ENCODE measurements at places on chromosomes 5 and 9. TPM values are rescaled to one million over a fixed set of nuclear protein-coding genes. Genes with fewer than 3 reads are reported as not detected.

FOXD4L3 gene
- not detected for total RNA-seq

LVRN gene
- not detected for total RNA-seq

SLC36A3 gene
- total RNA-seq: not detected

TAF1L gene
- total RNA-seq: not detected

FGFR4 gene
- total RNA-seq: not detected

GRXCR2 gene
- total RNA-seq: not detected

NUTM2F gene
- not detected for total RNA-seq

MOB3B gene
- total RNA-seq: not detected

TMEM252 gene
- not detected for total RNA-seq

LCN1 gene
- total RNA-seq: not detected

GRCh38 chr9:16950051-16950450 lies 79.6 kb upstream of the BNC2 start:
- DNase-seq: no peak

- no peak for DNase-seq
These were observed 293.4 kb upstream of the IRX1 start for GRCh38 chr5:3302228-3302627.

GRCh38 chr9:95413793-95414192 lies 96.3 kb upstream of the FANCC start:
- DNase-seq: no peak

DNA sequence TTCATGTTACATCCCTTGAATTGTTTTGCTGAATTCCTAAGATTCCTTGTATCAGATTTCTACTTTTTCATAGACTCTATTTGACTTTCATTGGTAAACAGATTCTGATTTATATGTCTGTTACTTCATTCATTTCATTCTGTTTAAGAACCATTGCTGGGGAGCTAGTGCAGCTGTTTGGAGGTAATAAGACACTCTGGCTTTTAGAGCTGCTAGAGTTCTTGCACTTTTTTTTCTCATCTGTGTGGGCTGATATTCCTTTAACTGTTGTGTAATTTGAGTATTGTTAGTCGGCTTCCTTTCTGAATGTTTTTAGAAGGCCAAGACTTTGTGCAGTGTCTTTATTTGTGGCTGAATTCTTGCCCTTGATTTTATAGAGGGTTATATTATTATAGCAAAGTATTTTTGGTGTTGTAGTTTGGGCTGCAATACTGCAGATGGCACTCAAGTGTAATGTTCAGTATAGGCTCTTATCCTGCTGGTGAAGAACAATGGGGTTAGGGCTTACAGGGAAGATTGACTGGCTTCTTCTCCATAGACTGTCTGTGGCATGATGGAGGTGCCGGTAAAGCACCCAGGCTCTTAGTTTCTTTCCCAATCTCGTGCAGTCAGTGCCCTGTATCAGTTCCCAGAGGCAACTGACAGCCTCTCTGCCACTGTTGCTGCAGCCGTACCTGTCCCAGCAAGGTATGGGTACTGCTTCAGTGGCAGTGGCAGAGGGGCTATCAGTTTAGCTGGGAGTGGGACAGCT lies 162.2 kb downstream of the OXCT1 start:
- DNase-seq: peak; percentile 70

DNA sequence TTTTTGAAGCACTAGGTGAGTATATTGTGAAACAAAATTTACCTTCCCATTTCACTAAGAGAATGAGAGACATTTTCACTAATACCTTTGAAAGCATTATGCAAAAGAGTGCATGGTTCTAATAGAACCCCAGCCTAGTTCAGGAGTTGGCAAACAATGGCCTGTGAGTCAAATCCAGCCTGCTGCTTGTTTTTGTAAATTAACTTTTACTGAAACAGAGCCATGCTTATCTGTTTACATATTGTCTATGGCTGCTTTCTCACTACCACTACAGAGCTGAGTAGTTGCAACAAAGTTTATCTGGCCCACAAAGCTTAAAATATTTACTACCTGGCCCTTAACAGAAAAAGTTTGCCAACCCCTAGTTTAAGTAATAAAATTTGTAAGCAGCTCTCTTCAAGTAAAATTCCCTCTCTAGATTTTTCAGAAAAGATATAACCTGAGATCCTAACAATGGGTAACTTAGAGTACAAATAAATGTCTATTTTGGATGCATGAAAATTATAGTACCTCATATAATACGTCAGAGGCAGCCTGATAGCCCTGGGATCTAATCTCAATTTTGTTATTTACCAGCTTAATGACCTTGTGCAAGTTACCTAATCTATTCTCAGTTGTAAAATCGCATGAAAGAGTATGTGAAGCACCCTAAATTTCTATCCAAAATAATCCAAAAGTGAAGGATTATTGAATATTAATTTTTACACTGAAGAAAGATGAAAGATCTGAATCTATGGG lies 50.7 kb upstream of the ARL15 start:
- DNase-seq: peak; percentile 63

- no peak for DNase-seq
These were observed 1497.8 kb downstream of the EFNA5 start for GRCh38 chr5:106172681-106173532.

DNA sequence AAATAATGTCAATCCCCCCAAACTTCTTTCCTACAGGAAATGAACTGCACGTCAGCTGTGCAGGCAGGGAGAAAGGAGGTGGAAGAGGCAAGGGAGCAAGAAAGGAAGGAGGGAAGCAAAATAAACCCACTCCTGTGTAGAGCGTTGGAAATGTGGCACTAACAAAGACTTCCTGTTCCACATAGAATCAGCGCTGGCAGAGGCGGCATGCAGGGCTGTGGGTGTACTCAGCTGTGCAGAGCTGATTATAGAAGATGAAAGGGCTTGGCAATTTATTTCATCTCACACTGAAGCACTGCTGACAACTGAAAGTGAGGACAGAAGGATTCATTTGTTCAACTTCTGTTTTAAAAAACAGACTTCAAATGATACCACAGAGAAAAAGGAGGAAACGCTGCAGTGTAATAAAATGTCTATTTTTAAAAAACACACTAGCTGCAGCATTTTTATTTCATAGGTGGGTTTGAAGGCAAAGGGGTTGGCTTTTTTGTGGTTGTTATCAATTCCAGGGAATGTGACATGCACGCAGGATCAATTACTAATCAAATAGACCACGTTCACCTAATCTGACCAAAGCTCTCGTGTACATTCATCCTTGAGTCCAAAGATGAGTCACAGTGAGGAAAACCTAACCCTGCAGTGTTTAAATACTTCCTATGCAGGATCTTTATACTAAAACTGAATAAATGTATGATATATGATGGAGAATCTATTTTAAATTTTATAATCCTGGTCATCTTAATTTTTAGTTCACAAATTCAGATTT lies 583.5 kb downstream of the ZNF608 start:
- DNase-seq: peak; percentile 52

GRCh38 chr9:86241216-86241615 lies 18.2 kb downstream of the C9orf153 start:
- no peak for DNase-seq

DNA sequence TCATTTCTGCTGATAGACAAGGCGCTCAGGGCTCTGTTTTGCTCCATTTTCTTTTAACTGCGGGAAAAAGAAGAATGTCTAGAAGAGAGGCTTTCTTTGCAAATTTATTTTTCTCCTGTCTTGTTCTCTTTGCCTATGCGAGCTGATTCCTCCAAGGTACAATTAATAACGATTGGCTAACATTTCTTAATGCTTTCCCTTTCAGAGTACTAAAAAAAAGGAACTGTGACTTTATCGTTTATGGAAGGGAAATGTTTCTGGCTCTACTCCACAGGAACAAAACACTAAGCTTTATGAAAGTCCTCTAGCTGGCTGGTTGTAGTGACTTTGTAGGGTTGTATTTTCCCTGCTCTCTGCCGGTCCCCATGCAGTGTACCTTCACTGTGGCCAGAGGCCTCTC lies 11.7 kb downstream of the NSG2 start:
- DNase-seq: no peak

DNA sequence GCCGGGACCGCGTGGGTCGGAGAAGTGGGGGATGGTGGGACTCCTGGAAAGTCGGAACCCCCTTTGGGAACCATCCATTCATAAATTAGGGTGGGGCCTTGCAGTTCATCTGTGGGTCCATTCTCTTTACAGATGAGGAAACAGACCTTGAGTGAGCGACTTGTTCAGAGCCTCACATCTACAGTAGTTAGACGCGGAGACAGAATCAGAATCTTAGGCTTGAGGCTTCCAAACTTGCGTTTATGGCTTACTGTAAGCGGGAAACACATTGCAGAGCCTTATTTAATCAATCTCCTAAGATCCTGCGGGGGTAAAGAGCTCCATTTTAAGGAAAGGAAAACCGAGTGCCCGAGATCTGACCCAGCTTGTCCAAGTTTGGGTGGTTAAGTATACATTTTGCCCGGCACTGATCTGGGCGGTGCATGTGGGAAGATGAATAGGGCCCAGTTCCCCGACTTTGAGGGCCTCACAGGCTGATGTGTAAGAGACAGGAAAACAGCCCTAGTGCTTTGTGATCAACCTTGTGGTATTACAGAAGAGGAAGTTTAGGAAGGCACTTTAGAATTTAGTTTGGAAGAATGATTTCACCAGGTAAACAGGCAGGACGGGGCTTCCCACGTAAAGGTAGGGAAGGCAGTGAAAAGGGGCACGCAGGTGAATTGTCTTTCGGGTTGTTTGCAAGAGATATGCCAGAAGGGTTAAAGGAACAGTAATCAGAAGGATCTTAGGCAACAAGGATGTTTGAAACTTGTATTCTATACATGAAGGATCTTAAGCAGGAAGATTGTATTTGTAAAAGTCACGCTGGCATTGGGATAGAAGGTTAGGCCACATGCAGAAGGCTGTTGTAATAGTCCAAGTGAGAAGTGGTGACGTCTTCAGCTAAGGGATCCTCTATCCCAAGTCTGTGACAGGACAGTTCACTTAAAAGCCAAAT lies 744 bp downstream of the TARS1 start:
- peak; percentile 83 for DNase-seq

- no peak for DNase-seq
These were observed 109.4 kb downstream of the C5orf15 start for GRCh38 chr5:133859073-133859472.

GRCh38 chr9:20428976-20429375 lies 193.3 kb downstream of the MLLT3 start:
- DNase-seq: no peak

GRCh38 chr9:121059513-121059912 lies 9.4 kb upstream of the C5 start:
- DNase-seq: no peak

- DNase-seq: peak; percentile 66
These were observed 75.3 kb upstream of the TBCA start for GRCh38 chr5:77851176-77852067.

- DNase-seq: no peak
These were observed 86.1 kb downstream of the SMIM23 start for GRCh38 chr5:171871711-171872110.

GRCh38 chr5:32076699-32077695 lies 97.1 kb downstream of the GOLPH3 start:
- DNase-seq: peak; percentile 70

- peak; percentile 77 for DNase-seq
These were observed at the start of gene PCDHB9 for GRCh38 chr5:141186897-141187512. TSS of gene PCDHB9 (plus strand) at chr5:141187161. CDS start at chr5:141187319, 158 bp downstream.

GRCh38 chr9:75184471-75184870 lies 96.2 kb downstream of the OSTF1 start:
- peak; percentile 14 for DNase-seq

GRCh38 chr5:135941711-135942110 lies 13.1 kb downstream of the LECT2 start:
- no peak for DNase-seq

GRCh38 chr9:17090041-17090440 lies 44.8 kb upstream of the CNTLN start:
- DNase-seq: no peak

DNA sequence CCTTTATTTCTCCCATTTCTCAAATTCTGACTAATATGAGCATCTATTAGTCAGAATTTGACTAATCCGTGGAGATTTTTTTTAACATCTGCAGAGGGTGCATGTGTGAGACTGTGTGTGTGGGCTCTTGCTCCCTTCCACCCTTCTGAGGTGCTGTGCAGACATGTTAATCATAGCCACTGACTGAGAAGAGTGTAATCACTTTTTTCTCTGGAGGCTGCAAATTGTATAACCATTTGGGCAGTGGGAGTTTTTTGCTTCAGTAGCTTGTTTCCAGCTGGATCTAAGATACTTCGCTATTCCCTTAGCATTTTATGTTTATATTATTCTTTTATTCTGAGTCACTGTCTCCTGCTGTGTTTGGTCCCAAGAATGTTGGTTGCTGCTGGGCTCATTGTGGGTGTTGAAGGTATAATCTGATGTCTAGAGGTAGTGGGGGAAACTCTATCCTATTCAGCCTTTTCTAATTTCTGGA lies 66.2 kb downstream of the ARHGEF28 start:
- peak; percentile 93 for DNase-seq

- DNase-seq: no peak
These were observed 83.1 kb upstream of the LMNB1 start for GRCh38 chr5:126693806-126694205.

DNA sequence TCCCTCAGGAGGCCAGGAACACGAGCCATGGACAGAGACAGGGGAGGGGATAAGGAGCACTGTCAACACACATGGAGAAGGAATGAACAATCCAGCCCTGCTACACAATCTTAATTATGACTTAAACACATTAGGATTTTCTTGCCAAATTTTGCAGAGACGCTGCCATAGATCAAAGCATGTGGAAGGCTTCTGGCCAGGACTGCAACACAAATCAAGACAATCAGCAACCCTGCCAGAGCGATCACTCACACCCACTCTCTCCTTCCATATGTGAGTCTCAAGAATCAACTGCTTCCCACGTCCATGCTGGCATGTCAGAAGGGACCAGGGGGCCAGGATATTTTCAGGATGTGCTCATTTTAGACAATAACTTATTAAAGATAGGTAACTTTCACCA lies 85.6 kb downstream of the ROR2 start:
- peak; percentile 16 for DNase-seq

DNA sequence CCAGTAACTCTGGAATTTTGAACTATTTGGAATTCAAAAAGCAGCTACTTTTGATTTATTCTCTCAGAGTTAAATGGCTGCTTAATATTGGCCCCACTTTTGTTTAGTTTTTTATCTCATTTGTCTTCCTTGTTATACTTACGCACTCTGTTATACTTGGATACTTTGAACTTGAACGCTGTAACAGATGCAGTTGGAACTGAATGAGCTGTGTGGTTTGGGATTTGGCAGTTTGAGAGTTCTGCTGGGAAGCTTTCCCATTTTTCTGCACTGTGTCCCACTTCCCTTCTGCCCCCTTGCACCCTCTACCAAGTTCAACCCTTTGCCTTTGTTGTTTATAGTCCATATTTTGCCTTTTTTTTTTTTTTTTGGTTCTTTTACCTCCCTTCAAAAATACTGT lies 3.8 kb downstream of the RHOBTB3 start:
- DNase-seq: peak; percentile 45

- DNase-seq: no peak
These were observed 117.0 kb downstream of the PCSK1 start for GRCh38 chr5:96316017-96316416.

Measured in GM23248 (cell line).